ENCODE measurements at places on chromosomes 5 and 9.

- no peak for DNase-seq
These were observed 11.3 kb downstream of the ZNF618 start for GRCh38 chr9:113887436-113887835.

GRCh38 chr5:125823572-125823971 lies 599.6 kb upstream of the GRAMD2B start:
- no peak for DNase-seq

DNA sequence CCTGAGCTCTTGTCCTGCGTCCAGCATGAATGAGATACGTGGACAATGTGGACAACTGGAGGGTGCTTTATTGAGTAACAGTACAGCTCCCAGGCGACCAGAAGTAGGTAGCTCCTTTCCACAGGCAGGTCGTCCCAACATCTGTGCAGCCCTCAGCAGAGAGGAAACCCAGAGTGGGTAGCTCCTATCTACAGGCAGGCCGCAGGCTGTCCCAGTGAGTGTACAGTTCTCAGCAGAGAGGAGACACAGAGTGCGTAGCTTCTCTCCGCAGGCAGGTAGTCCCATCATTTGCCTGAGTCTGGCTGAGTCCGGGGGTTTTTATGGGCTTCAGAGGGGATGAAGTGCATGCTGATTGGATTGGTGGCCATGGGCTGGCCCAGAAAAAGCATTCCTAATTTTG lies 373.3 kb downstream of the CHSY3 start:
- no peak for DNase-seq

DNA sequence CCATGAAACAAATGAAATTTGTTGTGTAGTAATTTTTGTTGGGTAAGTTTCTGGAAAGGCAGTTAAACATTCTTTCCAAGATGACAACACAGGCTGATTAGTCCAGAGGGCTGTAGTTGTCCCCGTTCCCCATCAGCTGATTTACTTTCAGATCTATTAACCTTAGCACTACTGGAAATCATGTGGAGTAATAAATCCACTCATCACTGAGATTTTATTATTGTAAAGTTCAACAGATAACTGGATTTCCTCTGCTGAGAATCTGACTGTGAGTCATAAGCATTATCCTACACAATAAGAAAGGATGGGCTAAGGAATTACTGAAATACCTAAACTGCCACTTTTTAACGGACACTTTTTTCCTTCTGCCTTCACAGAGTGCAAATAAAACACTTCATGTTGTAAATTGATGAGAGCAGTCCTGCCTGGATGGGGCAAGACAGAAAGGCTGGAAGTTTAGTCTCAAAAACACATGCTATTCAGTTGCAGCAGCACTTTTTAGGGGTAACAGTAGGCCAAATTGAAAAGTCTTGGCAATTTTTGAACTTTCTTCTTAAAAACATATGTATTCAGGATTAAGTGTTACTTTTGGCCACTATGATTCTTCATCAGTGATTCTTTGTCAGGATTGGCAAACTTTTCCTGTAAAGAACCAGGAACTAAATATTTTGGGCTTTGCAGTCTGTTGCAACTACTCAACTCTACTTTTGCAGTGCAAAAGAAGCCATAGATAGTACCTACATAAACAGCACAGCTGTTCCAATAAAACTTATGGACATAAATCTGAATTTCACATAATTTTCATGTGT lies 7.0 kb downstream of the STOM start:
- no peak for DNase-seq

- no peak for DNase-seq
These were observed 428.8 kb downstream of the ARHGEF28 start for GRCh38 chr5:74054641-74055421.

DNA sequence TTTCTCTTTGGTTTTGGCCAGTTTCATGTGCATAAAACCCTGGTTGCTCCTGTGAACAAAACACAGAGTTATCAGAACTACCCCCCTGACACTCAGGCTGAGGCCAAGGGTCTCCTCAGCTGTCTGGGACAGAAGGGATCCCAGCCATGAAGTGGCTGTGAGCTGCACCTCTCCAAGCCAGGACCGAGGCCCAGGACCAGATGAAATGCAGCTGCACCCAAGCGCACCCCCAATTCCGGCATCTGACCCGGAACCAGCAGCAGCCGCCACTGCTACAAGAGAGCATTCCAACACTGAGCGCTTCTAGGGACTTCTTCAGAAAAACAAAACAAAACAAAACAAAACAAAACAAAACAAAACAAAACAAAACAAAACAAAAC lies 16.0 kb upstream of the SLC25A51 start:
- no peak for DNase-seq

GRCh38 chr5:113719549-113719948 lies 206.1 kb downstream of the YTHDC2 start:
- no peak for DNase-seq

GRCh38 chr9:11039006-11039405 lies 426.2 kb upstream of the PTPRD start:
- no peak for DNase-seq

GRCh38 chr5:41891066-41891707 lies 13.0 kb upstream of the RIMOC1 start:
- DNase-seq, result no peak

DNA sequence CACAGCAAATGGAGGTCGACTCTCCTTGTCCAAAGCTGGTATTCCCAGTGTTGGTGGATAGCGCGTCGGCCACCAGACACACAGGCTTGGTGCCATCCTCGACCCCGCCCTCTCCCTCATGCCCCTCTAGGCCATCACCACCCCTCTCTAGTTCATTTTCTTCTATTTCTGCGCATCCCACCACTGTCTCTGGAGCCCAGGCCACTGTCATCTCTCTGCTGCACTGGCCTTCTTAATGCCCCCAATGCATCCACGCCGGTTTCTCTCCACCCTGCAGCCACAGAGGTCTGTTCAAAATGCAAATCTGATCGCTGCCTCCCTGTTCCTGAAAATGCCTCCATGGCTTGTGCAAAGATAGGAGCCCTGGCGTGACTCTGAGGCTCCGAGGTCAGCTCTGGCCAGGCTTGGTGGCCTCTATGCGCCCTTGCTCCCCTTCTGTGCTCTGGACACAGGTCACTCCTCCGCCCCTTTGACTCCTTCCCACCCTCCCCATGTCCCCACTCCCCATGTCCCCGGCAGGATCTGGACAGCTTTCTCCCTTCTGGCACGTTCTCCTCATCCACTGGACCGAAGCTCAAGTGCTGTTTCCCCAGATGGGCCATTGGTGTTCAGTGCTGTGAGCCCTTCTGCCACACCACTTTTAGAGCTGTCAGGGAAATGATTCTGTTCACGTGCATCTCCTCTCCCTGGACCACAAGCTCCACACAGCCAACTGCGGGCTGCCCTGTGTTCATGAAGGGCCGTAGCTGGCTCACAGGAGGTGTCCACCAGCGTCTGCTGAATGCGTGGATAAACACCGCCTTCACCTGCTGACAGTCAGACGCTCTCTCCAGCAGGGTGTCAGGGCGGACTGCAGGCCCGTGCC lies 59.5 kb upstream of the RNF130 start:
- DNase-seq, result no peak

GRCh38 chr9:136747161-136748060 lies 914 bp downstream of the LCN6 start:
- no peak for DNase-seq

DNA sequence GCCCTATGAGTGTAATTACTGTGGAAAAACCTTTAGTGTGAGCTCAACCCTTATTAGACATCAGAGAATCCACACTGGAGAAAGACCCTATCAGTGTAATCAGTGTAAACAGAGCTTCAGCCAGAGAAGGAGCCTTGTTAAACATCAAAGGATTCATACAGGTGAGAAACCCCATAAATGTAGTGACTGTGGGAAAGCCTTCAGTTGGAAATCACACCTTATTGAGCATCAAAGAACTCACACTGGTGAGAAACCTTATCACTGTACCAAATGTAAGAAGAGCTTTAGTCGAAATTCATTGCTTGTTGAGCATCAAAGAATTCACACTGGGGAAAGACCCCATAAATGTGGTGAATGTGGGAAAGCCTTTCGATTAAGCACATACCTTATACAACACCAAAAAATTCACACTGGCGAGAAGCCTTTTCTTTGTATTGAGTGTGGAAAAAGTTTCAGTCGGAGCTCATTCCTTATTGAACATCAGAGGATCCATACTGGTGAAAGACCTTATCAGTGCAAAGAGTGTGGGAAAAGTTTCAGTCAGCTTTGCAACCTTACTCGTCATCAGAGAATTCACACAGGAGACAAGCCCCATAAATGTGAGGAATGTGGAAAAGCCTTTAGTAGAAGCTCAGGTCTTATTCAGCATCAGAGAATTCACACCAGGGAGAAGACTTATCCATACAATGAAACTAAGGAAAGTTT lies 9.9 kb downstream of the ZNF189 start:
- DNase-seq, result no peak

DNA sequence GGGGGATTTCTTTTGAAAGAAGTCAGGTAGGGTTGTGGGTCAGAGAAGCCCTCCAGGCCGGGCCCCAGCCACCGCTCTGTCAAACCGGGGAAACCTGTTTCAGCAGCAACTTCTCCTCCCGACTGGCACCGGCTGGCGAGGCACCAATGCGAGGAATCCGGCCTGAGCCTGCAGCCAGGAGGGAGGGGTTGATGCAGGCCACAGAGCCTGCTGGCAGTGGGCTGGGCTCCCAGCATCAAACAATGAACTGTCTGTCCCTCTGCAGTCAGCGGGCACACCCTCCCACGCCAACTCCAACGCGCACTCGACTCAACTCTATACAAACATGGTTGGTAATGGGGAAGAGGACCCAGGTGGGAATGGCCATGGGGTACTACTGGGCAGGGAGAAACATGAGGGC lies 12.1 kb downstream of the PCDH1 start:
- DNase-seq, result peak; percentile 32

- no peak for DNase-seq
These were observed 372.5 kb downstream of the CAAP1 start for GRCh38 chr9:26520141-26520540.

- DNase-seq, result no peak
These were observed 1.8 kb downstream of the HSPB3 start for GRCh38 chr5:54457094-54457862.

- no peak for DNase-seq
These were observed 218.4 kb downstream of the GAPVD1 start for GRCh38 chr9:125479846-125480615.

- DNase-seq, result no peak
These were observed 75.6 kb upstream of the ZSWIM6 start for GRCh38 chr5:61256474-61256873.

GRCh38 chr9:117825609-117826347 lies 121.6 kb downstream of the TLR4 start:
- no peak for DNase-seq

DNA sequence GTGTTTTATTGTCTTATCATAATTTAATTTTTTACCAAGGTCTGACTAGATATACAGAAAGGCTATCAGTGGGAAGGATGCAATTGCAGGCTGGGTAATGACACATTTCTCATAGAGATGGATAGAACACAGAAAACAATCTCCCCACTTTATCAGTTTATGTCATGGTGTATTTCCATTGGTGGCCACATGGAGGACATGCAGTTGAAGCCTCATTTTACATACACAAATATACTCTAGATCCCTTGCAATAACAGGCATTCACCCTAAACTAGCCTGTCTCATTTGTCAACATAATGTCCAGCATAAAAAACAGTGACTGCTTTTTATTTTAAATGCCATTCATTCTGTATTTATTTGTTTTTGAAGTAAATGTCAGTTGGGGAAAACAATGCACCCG lies 526.3 kb downstream of the GABRG2 start:
- DNase-seq, result no peak

- no peak for DNase-seq
These were observed 1.9 kb downstream of the MLANA start for GRCh38 chr9:5892456-5893133.

DNA sequence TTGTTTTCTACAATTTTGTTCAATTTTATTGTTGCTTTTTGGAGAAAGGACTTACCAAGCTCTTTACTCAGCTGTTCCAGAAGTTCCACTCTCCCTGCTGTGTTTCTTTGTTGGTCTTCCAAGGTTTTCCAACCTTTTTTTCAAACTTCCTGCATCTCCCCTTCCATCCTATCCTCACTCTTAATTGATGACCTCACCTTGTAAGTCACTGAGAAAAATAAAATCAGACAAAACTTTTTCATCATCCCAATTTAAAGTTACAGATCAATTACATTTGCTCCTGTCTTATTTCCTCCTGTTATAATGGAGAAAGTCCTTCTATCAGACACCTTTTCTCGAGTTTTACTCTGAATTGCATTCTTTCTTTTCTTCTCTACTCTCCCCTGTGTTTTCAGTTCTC lies 121.1 kb downstream of the DMXL1 start:
- DNase-seq, result no peak

DNA sequence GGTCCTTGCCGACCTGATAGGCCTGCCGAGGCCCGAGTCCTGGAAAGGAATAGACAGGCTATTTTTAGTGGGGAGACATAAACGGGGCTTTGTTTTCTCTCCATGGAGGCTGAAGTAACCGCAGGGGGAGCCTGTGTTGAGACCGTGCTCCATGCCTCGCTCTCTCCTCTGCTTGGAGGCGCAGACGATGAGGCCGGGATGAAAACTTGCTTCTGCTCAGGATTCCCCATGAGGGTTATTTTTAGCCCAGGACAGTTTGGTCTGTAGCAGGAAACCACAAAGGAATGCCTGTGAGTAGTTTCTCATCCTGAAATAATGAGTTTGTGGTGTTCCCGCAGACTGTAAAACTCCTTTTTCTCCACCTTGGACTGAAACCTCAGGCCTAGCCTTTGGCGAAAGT lies 81.9 kb upstream of the RARS1 start:
- no peak for DNase-seq

- DNase-seq, result no peak
These were observed 185.1 kb downstream of the ADAMTSL1 start for GRCh38 chr9:18658804-18659705.

GRCh38 chr5:58317808-58318207 lies 142.1 kb downstream of the PLK2 start:
- no peak for DNase-seq
